ENCODE measurements at places on chromosomes 5 and 9.
A peak's percentile ranks its signal among the peaks of the same experiment; 100 is the strongest.

DNA sequence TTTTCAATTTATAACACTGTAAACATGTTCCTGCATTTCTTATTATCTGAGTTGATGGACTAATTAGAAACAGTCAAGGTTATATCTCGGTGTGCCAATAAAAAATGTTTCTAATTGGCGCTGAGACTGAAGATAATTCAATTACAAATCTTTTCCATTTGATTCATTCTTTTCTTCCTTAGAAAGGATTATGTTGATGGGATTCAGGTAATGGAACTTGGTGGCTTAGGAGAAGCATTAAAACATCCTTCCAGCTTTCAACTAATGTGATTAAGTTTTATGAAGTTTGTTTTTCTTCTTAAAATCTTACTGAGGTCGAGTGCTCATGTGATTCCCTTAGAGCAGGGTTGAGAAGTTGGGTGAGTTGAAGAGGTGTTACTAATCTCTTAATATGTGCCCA, 1015.3 kb downstream of the NR2F1-AS1 start:
- no peak for DNase-seq

DNA sequence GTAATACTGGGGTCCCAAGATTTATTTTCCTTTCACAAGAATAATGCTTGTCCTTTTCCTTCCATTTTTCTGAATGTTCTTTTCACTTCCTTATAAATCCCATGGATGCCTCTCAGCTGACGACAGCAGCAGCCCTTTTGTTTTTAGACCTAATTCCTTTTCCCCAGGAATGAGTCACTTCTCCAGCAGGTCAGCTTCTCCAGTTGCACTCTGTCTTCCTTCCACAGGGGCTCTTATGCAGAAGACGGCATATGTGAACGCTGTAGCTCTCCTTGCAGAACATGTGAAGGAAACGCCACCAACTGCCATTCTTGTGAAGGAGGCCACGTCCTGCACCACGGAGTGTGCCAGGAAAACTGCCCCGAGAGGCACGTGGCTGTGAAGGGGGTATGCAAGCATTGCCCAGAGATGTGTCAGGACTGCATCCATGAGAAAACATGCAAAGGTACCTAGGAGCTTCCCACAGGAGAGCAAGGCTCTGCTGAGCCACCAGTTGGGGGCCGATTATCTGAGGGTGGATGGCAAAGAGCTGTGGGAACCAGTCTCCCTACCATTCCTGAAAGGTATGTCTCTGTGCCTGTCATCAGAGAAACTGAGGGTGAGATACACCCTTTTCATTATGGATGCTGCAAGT, 72.9 kb downstream of the RFK start:
- no peak for DNase-seq

GRCh38 chr5:56856541-56857178, 41.3 kb downstream of the MAP3K1 start:
- DNase-seq: no peak

DNA sequence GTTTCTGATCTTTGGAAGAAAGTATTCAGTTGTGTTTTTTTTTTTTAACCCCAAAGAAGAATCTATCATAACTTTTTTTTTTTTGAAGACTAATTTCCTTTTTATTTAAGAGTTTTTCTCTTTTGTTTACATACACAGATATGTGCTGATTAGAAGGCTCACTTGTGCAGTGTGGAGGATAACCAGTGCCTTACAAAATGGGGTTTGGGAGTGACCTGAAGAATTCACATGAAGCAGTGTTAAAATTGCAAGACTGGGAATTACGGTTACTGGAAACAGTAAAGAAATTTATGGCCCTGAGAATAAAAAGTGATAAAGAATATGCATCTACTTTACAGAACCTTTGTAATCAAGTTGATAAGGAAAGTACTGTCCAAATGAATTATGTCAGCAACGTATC, 50.3 kb downstream of the FER start:
- no peak for DNase-seq

DNA sequence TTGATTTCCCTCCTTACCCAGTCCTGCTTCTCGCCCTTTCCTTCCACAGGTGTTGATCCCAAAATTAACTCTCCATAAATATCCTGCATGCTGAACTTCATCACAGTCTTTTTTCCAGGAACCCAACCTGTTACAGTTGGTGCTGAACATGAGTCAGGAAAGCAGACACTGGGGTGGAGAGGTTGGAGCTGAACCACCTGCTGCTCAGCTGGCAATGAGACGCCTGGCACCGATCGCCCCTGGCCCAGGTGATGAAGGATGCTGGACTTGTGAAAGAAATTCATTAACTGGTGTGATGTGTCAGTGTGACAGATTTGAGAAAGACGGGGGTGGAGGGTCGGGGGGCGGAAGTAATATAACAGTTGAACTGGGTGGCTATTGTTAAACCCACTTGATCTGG, 30.6 kb downstream of the CPLX2 start:
- no peak for DNase-seq

DNA sequence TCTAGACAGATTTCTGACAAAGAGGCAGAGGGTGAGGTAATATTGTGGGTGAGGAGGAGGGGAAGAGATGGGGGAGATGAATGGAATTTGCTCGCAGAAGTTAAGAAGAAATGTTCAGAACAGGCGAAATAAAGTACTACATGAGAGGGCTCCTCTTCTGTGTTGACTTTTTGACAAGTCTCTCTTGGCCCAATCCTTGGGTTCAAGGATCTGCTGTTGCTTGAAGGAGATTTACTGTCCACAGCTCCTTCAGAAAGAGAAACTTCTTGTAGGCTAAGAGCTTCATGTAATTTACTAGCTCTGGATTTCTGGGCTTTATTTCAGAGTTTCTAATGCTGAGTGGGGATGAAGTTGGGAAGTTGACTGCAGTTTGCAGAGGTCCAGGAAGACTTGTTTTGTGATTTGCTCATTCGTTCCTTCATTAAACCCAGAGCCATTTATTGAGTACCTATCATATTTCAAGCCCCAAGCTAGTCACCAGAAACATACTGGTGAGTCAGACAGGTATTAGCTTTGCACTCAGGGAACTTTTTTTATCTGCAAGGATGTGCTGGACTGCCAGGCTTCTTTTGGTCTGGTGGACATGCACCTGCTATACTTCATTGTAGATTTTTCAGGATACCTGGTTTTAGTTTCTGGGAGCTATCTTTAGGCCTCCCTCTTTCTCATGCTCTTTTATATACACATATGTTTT, 402.9 kb upstream of the CLINT1 start:
- no peak for DNase-seq

DNA sequence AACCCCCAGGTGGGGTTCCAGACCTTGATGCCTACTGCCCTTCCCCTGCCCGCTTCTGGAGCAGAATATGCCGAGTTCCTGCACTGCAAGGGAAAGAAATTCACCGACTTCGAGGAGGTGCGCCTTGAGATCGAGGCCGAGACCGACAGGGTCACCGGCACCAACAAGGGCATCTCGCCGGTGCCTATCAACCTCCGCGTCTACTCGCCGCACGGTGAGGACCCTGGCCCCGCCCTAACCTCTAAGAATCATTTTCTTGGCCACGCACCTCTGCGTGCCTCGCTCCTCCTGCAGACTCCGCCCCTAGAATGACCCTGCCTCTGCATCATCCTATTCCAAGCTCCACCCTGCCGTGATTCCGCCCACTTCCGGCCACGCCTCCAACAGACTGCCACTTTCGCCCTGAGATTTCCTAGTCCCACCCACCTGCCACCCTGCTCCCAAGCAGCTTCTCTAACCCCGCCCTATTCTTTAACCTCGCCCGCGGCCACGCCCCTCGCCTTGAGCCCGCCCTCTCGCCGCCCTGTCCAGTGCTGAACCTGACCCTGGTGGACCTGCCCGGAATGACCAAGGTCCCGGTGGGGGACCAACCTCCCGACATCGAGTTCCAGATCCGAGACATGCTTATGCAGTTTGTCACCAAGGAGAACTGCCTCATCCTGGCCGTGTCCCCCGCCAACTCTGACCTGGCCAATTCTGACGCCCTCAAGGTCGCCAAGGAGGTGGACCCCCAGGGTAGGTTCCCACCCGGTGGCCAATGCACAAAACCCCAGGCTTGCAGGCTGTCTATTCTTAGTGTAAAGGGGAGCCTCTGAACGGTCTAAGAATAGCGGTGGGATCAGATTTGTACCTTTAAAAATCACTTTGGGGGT, 15.6 kb downstream of the DNM1 start:
- DNase-seq: no peak

DNA sequence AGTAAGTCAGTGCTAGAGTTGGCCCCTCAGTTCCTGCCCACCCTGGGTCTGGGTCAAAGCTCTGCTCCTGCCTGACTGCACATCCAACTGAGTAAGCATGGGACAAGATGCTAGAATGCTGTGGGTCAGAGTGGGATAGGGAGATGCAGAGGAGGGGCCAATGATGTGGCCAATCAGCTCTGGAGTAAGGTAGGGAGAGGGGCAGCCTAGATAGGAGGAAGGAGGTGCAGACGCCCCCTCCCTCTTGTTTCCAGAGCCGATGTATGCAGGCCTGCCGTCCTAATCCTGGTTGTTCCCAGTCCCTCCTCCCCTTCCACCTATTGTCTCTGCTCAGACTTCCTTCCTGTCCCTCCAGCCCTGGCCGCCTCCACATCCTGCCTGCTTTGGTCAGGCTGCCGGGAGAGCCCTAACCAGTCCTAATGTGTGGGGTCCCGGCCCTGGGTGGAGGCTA, 1.3 kb downstream of the ARAP3 start:
- peak; percentile 44 for DNase-seq

DNA sequence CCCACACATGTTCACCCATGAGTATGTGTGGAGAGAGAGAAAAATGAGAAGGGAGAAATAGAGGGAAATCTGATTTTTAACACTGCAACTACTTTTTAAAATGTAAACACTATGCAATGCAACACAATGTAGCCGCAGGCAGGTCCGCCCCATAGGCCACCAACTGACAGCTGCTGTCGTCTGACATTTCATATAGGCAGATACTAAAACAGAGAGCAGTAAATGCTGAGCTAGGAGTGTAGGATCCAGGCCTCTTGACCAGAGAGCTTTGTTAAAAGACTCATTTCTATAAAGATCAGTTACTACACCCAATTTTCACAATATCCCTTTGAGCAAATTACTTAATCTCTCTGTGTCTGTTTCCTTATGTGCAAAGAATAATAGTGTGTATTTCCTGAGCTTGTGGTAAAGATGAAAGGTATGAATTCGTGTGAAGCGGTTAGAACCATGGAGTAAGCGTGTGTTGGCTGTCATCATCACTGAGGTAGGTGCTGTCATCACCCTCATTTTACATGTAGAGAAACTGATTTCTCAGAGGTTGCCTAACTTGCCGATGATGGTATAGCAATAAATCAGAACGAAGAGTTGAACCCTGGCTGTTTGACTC, 55.2 kb upstream of the PDE8B start:
- no peak for DNase-seq

DNA sequence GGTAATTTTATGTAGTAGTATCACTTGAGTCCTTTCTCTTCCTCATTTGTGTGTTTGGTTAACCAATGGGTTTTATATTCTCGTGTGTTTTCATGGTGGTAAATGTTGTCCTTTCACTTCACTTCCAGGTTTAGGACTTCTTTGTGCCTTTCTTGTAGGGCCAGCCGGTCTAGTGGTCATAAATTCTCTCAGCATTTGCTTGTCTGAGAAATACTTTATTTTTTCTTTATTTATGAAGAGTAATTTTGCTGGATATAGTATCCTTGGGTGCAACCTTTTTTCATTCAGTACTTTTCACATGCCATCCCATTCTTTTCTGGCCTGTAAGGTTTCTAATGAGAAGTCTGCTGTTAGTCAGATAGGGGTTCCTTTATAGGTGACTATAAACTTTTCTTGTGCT, 107.1 kb downstream of the GNA14 start:
- DNase-seq: no peak

GRCh38 chr9:110389148-110389750, 51.6 kb upstream of the TXNDC8 start:
- DNase-seq: no peak

DNA sequence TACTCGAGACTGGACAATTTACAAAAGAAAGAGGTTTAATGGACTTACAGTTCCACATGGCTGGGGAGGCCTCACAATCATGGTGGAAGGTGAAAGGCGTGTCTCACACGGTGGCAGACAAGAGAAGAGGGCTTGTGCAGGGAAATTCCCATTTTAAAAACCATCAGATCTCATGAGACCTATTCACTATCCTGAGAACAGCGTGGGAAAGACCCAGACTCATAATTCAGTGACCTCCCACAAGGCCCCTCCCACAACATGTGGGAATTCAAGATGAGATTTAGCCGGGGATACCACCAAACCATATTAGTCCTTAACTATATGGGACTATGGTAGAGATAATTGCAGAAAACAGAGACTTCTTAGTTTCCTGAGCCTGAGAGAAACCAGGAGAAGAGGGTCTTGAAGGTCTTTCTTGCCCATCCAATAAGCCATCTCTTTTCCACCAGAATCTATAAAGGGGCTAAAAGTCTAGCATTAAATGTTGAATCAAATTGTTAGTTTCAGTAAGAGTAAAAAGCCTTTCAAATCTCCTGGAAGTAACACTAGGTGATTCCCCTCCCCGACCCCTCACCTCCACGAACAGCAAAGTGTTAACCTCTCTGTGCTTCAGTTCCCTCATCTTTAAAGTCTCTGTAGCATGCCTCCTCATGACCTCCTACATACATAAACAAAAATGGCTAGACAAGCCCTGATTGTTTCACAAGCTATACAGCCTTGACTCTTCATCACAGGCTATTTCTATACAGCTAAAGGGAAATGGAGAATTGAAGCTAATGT, 259.1 kb downstream of the TMEM167A start:
- no peak for DNase-seq

- DNase-seq: no peak
Observed at GRCh38 chr5:10702040-10702629, 58.9 kb downstream of the DAP start.

DNA sequence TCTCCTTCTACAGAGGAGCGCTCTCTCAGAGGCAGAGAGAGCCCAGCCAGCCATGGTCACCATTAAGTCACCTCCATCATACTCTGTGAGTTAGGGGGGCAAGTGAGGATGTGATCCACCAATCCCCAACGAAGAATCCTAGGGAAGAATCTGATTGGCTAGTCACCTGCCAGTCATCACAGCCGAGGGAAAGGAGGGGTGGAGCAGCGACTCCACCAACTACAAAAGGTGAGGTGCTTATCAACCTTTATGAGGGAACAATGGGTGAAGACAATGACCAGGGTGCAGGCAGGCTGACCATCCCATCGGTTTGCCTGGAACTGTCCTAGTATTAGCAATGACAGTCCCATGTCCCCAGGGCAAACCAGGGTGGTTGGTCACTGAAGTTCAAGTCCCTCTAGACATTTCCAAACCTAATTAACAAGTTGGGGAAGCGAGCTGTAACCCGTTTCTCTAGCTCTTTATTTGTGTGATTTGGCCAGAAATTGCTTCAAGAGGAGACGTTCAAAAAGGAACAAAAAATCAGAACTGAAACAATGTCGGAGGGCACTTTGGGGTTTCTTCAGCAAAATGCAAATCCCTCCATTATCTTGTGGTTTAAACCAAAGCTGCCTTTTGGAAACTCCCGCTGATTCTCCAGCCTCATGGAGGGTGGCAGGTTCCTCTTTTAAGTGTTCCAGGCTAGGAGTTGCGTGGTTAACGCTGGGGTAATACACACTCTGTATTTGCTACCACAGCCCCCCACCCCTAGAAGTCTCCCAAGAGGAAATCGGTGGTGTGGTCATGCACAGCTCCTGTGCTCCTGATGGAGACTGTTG, 18.8 kb upstream of the FCN1 start:
- DNase-seq: no peak

All from SHP77 (cell line).